ENCODE measurements at places on chromosomes 3 and 15. TPM values are rescaled to one million over a fixed set of nuclear protein-coding genes. Genes with fewer than 3 reads are reported as not detected.

The CD86 gene
- not detected for total RNA-seq

The CORO2B gene
- total RNA-seq, result 3.9 TPM

The RTP3 gene
- total RNA-seq, result not detected

The BUB1B gene
- 21.8 TPM for total RNA-seq

The GPR171 gene
- not detected for total RNA-seq

The GOLGA8S gene
- 0.19 TPM for total RNA-seq

The RASA2 gene
- 14.3 TPM for total RNA-seq

GRCh38 chr3:52234516-52235447 lies 4.2 kb downstream of the TWF2 start:
- no peaks in the 10 kb centered on the region for H3K36me3 ChIP-seq
- H3K4me1 ChIP-seq, result peaks cover 9% of the 10 kb centered on the region
- no peaks in the 10 kb centered on the region for H3K27me3 ChIP-seq
- no peak overlapping the region for H3K27ac ChIP-seq

- DNase-seq, result no peak
- no peak overlapping the region for H3K27ac ChIP-seq
- H3K27me3 ChIP-seq, result no peaks in the 10 kb centered on the region
- no peaks in the 10 kb centered on the region for H3K4me1 ChIP-seq
- H3K4me3 ChIP-seq, result no peak overlapping the region
- no peaks in the 10 kb centered on the region for H3K36me3 ChIP-seq
Measured at GRCh38 chr3:106228271-106228670, 359.5 kb upstream of the CBLB start.

DNA sequence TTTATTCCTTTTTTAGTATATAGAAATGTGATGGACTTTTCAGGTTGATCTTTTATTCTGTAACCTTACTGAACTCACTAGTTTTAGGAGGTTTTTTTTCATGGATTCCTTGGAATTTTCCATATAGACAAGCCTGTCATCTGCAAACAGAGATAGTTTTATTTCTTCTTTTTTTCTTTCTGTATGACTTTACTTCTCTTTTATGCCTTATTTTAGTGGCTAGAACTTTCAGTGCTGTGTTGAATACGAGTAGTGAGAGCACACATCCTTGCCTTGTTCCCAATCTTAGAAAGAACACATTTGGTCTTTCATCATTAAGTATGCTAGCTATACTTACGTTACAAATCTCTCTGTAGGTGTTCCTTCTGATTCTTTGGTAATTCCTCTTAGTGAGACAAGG lies 336.5 kb downstream of the PTPRG start:
- no peak overlapping the region for H3K4me3 ChIP-seq
- peaks cover 43% of the 10 kb centered on the region for H3K4me1 ChIP-seq
- no peaks in the 10 kb centered on the region for H3K36me3 ChIP-seq
- no peaks in the 10 kb centered on the region for H3K27me3 ChIP-seq
- DNase-seq, result no peak

- H3K27ac ChIP-seq, result no peak overlapping the region
- H3K36me3 ChIP-seq, result no peaks in the 10 kb centered on the region
- H3K4me1 ChIP-seq, result no peaks in the 10 kb centered on the region
- H3K27me3 ChIP-seq, result peaks cover 26% of the 10 kb centered on the region
- no peak overlapping the region for H3K4me3 ChIP-seq
Measured at GRCh38 chr3:36650271-36650671, 114.1 kb downstream of the DCLK3 start.

GRCh38 chr3:107868449-107868848 lies 222.4 kb downstream of the CD47 start:
- no peak overlapping the region for H3K4me3 ChIP-seq
- no peak overlapping the region for H3K27ac ChIP-seq
- no peak for DNase-seq
- peaks cover 13% of the 10 kb centered on the region for H3K4me1 ChIP-seq
- no peaks in the 10 kb centered on the region for H3K36me3 ChIP-seq
- no peaks in the 10 kb centered on the region for H3K27me3 ChIP-seq

- DNase-seq, result no peak
- H3K4me1 ChIP-seq, result peaks cover 27% of the 10 kb centered on the region
- no peak overlapping the region for H3K27ac ChIP-seq
- H3K4me3 ChIP-seq, result no peak overlapping the region
- H3K36me3 ChIP-seq, result no peaks in the 10 kb centered on the region
Measured at GRCh38 chr15:66897971-66898370, 167.4 kb upstream of the SMAD3 start.

- H3K4me3 ChIP-seq, result no peak overlapping the region
- H3K36me3 ChIP-seq, result peaks cover 27% of the 10 kb centered on the region
- no peak overlapping the region for H3K27ac ChIP-seq
- peaks cover 18% of the 10 kb centered on the region for H3K4me1 ChIP-seq
- no peaks in the 10 kb centered on the region for H3K27me3 ChIP-seq
- no peak for DNase-seq
Measured at GRCh38 chr3:63980830-63981498, 42.3 kb downstream of the PSMD6 start.

DNA sequence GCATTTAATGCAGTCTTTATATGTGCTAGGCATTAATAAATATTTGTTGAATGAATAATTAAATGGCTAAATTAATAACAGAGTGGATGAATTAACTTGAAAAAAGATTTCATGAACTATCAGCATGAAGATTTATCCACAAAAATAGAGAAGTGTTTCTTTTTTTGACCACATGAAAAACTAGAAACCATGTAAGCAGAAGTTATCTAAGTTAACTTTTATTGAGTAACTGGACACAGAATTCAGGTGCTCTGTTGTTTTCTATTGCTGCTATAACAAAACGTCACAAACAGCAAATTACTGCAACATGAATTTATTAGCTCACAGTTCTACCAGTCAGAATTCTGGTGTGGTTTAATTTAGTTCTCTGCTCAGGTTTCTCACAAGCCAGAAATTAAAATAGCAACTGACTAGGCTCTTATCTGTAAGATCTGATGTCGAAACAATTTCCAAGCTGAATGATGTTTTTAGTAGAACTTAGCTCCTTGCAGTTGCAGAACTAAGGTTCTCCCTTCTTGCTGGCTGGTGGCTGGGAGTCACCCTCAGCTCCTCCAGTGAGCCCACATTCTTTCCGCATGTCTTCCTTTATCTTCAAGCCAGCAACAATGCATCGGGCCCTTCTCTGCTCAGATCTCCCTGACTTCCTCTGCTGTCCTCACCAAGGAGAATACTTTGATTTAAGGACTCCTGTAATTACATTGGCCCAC lies 810.2 kb upstream of the ALCAM start:
- H3K4me1 ChIP-seq, result peaks cover 9% of the 10 kb centered on the region
- no peak overlapping the region for H3K27ac ChIP-seq
- no peak overlapping the region for H3K4me3 ChIP-seq
- DNase-seq, result no peak

DNA sequence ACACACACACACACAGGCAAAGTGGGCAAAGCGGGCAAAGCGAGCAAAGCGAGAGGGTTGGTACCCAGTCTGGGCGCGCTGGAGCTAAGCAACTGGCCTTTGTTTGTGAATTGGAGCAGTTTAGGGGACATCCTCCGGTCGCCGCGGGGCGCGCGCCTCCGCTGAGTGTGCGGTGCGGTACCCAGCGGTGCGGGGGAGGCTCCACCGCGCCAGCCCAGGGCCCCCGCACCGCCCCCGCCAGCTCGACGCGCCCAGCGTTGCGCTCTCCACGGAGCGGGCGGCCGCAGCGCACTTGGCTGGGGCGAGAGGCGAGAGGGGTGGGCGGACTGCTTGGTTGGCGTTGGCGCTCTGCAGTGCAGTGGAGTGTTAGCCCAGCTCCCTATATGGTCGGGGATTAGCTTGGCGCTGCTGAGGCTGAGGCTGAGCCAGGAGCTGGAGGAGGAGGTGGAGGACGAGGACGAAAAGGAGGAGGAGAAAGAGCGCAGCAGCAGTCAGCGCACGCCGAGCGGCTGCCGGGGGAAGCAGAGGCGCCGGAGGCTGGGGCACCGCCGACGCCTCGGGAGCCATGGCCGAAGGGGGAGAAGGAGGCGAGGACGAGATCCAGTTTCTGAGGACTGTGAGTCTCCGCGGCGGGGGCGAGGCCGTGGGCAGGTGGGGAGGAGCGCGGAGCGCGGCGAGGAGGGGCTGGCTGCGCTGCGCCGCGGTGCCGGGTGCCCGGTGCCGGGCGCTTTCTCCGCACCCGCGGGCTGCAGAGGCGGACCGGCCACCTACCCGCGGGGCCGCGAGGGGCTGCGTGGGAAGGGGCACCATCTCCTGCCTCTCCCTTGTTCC lies at the start of gene RYR3:
Gene RYR3 (plus strand): TSS at position 487 of the 831 bp plus-strand sequence. CDS start 79 bp downstream, at position 566.
- H3K27me3 ChIP-seq, result peaks cover 82% of the 10 kb centered on the region
- H3K4me1 ChIP-seq, result no peaks in the 10 kb centered on the region

- no peak for DNase-seq
- no peaks in the 10 kb centered on the region for H3K36me3 ChIP-seq
- H3K4me3 ChIP-seq, result no peak overlapping the region
- H3K27me3 ChIP-seq, result peaks cover 3% of the 10 kb centered on the region
Measured at GRCh38 chr15:85959611-85960010, 120.1 kb upstream of the AGBL1 start.

DNA sequence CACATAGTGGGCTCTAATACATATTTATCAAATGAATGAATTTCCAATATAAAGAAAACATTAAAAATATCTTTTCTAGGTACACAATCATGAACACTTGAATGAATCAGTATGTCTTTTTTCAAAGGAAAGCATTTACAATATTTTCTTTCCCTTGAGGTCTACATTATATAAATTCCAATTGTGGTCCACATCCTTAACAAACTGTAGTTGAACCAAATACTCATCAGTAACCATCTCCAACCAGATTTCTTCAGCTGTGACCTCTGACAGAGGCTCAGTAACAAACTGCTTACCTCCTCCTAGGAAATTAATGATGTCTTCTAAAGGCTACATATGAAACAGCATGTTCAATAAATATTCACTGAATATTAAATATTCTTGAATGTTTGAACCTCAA lies 58.8 kb downstream of the CFAP20DC start:
- no peak overlapping the region for H3K27ac ChIP-seq
- H3K27me3 ChIP-seq, result no peaks in the 10 kb centered on the region
- no peaks in the 10 kb centered on the region for H3K36me3 ChIP-seq
- H3K4me1 ChIP-seq, result peaks cover 5% of the 10 kb centered on the region

DNA sequence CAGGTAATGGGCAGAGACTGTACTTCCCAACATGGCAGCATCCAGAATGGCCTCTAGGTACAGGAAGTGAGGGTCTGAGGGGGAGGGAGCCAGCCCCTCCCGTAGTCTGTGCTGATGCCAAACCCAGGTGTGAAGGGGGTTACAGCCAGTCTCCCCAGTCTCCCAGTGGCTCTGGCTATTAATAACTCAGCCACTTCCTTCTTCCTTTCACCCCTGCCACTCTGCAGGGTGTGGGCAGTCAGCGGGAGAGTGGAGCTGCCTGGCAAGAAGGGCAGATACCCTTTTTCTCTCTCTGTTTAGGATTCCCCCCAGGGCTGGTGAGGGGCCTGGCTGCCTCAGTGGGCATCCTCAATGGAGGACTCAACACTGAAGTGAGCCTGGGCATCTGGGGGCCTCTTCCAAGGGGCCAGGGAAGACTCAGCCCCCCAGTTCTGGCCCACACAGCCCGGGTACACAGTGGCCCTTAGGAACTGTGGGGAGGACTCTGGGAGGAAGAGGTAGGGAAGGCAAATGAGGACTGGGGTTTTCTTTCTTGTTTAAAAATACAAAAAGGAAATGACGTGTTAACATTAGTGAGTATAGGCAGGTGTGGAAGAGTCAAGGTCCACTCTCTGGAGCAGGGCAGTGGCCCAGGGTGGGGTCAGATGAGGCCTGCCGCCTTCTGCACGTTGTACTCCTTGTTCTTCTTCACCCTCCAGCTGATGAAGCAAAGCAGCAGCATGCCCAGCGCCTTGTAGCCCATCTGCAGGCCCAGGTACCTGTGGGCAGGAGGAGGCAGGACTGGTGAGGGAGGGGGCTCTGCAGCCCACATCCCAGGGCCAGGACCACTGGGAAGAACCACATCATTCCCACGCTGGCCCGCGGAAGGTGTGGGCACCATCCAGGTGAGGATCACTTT lies 38.6 kb upstream of the RAB6B start:
- peaks cover 16% of the 10 kb centered on the region for H3K4me1 ChIP-seq
- DNase-seq, result peak; percentile 47

DNA sequence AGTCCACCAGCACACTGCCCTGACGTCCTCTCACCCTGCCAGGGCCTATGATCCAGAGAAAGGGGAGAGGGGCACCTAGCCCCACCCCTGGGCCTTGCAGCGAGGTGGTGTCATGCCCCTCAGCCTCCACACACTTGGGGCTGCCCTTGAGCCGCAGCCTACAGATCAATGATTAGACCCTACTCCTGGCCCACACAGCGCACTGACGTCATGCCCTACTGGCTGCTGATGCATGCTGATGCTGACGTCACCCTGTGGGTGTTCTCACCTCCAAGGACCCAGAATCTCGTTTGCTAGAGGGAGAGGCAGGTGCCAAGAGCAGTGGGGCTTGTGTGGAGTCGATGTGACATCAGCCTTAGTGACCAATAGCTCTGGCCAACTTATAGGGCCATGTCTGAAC lies 18.0 kb downstream of the ARL14 start:
- no peaks in the 10 kb centered on the region for H3K36me3 ChIP-seq
- H3K27me3 ChIP-seq, result no peaks in the 10 kb centered on the region

DNA sequence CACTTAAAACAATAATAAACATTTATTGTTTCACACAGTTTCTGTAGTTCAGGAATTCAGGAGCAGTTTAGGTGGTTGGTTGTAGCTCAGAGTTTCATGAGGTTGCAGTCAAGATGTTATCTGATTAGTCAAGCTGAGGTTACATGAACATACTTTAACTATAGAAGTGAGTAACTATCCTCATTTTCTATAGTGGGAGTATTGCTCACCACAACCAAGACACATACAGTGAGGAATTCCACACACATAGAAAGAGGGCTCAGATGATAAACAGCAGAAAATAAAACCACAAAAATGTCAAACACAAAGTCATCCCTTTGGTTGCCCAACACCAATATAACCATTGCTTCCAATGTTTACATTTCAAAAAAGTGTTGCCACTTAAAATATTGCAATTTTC lies 13.6 kb downstream of the SCN11A start:
- H3K27me3 ChIP-seq, result peaks cover 4% of the 10 kb centered on the region
- H3K36me3 ChIP-seq, result no peaks in the 10 kb centered on the region
- no peak overlapping the region for H3K27ac ChIP-seq
- DNase-seq, result no peak

DNA sequence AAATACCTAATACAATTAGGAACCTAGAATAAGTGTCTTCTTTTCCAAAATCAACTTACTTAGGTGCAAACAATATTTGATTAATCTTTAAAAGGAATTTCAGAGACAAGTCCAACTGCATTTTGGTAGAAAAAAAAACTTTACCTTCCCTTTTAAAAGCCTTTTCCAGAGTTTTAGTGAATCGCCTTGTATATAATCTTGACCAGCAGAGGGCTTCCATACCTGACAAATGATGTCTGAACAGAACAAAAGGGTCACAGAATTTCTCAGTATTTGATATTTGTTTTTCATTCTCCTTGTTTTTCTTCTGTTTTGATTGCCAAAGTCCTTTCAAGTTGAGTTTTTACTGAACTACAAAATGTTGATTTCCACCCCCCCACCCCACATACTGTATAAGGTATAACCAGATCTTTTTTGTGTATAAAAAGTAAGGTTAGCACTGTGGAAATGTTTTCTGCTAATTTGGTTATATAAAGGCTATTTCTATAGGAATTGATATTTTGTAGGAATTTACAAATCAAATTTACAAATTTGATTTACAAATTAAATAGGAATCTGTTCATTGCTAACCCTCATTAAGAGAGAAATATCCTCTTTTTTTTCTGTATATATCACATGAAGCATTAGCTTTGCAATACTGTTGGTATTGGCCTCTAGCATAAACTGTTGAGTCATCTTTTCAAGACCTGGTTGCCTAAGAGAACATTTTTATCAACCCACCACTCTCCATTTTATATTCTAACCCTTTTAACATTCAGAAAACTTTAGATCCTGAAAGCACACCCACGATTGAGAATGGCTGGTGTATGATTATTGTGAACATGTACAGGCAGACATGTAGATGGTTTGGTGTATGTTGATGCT lies 464.1 kb upstream of the RARB start:
- peaks cover 26% of the 10 kb centered on the region for H3K4me1 ChIP-seq
- peaks cover 8% of the 10 kb centered on the region for H3K36me3 ChIP-seq
- DNase-seq, result no peak
- no peak overlapping the region for H3K27ac ChIP-seq

Data from type B pancreatic cell (in vitro differentiated cells).